ACHN (cell line): ENCODE measurements at places on chromosomes 4 and X.

DNA sequence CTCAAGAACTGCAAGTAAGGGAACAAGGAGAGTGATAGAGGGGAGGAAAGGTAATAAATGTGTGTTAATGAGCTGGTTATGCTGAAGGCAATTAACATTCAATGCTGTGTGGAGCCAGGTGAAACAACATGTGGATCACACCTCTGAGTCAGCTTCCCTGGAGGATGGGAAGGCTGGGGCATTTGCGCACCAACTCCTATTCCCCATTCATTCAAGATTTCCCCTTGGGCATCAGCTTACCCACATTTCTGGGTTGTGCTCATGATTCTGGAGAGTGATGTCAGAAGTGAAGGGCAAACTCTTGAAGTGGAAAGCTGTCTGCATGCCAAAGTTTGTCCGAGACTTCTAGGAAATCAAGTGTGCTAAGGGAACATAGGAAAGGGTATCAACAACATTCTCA, 461.4 kb downstream of the MID1IP1 start:
- no peak for DNase-seq

GRCh38 chr4:23888421-23889319, 1.2 kb downstream of the PPARGC1A start:
- peak; percentile 55 for DNase-seq

GRCh38 chr4:182310316-182310715, 67.1 kb downstream of the TENM3 start:
- DNase-seq: no peak

DNA sequence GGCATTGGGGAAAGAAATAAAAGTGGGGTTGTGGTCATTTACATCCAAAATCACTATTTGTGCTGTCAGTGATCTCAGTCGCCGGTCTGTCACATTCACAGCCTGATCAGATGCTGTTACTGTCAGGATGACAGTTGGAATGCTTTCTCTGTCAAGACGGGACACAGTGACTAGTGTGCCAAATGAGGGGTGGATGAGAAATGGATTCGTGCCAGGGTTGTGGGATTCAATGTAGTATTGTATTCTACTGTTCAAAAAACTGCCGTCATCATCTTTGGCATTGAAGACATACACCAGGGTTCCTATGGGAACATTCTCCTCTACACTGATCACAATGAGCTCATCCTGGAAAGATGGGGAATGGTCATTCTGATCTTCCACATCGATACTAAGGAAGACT, 171.1 kb downstream of the DCHS2 start:
- no peak for DNase-seq

DNA sequence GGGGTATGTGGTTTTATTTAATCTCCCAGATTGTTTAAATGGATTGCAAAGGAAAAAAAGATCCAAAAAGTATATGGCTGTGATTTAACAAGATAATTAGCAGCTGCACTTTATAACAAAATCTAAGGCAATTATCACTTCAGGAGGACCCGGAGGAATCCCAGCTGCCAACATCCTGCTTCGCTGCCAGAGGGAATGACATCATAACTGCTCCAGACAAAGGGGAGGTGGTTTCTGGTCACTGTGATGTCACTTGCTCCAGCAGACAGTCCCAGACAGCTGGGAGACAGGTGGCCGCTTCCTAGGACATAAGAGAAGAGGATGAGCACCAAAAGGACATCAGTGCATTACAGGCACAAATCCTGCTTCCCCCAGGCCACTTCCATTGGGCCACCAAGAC, 371.0 kb downstream of the BCOR start:
- no peak for DNase-seq

DNA sequence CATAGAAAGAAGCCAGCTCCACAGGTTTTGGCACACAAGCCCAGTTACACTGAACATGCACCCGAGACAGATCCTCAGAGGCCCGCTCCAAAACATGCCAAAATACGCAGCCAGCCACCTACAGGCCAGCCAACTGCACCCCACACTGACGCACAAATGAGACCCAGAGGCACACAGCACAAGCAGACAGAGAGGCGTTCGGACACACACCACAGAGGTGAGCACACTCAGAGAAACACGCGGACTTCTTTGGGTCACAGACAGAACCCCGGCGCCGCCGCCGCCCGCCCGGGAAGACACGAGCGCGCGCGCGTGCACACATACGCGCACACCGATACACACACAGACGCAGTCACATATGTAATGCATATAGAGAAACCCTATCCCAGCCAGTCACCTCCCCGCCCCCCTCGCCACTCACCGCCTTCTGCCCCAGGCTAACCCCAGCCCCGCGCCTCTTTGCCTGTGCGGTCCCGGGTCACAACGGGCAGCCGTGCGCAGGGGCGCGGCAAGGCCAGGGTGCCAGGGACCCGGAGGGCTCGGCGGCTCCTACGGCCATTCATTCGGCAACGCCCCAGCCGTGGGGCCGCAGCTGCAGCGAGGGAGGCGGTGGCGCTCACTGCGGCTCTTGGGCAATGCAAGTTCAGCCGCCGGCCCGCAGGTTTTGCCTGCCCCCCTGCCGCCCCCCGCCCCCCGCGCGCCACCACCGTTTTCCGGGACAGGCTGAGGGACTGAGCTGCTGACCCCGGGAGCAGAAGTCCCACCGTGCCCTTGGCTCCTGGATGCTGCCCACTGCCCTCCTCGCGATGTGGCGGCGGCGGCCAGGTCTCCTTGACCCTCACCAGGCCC, 553 bp downstream of the SEPTIN6 start:
- DNase-seq: peak; percentile 4

DNA sequence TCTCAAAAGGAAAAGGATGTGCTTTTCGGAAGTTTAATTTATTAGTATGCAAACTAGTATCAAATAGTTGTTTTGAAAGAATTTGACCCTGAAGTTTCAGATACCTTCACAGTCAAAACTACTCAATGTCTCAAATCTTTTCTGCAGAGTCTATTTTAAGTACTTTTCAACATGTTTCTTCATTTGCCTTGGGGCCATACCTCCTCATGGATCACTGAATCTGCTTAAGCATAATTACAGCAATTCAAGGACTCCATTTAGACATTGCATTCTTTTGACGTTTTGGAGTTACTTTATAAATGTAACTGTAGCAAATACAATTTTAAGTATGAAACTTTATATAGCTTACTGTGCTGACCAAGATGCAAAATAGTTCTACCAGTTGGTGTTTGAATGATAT, 25.5 kb downstream of the PALLD start:
- DNase-seq: no peak

DNA sequence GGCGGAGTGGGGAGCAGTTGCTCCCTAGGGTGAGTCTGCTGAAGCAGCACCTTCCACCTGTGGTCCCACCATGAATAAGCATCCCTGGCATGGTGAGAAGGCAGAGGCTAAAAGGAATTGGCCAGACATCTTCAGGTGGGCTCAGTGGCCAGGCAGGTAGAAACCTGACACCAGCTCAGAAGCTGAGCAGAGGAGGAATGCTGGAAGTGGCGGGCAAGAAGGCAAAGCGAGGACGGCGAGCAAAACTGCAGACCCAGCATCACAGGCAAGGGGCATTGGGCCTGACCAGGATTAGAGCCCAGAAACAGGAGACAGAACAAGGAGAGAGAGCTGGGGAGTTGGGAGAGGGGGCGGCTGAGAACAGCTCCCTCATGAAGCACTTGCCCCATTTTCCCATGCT, 25.3 kb downstream of the TSC22D3 start:
- no peak for DNase-seq

DNA sequence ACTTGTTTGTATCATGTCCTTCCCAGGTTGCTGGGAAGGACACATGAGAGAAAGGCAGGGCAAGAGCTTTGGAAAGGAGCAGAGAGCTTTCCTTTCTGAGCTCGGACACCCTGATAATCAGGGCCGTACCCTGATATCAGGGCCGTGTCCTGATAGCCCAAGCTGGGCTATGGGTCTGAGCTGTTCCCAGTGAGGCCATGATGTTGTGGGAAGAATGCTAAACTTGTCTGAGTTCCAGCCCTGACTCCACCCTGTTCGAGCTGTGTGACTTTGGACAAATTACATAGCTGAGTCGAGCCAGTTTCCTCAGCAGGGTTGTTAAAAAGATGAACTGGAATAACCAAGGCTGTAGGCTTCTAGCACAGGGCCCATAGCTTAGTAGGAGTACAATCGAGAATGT, 3.3 kb upstream of the CXCR3 start:
- no peak for DNase-seq

- DNase-seq: no peak
These were observed 54.2 kb downstream of the RHOXF2B start for GRCh38 chrX:120023259-120023658.

- no peak for DNase-seq
These were observed 39.1 kb downstream of the LAMP2 start for GRCh38 chrX:120429776-120430540.

GRCh38 chr4:108087293-108087967, 81.3 kb downstream of the LEF1 start:
- DNase-seq: no peak

GRCh38 chr4:139910106-139910505, 243.9 kb downstream of the MAML3 start:
- DNase-seq: no peak

DNA sequence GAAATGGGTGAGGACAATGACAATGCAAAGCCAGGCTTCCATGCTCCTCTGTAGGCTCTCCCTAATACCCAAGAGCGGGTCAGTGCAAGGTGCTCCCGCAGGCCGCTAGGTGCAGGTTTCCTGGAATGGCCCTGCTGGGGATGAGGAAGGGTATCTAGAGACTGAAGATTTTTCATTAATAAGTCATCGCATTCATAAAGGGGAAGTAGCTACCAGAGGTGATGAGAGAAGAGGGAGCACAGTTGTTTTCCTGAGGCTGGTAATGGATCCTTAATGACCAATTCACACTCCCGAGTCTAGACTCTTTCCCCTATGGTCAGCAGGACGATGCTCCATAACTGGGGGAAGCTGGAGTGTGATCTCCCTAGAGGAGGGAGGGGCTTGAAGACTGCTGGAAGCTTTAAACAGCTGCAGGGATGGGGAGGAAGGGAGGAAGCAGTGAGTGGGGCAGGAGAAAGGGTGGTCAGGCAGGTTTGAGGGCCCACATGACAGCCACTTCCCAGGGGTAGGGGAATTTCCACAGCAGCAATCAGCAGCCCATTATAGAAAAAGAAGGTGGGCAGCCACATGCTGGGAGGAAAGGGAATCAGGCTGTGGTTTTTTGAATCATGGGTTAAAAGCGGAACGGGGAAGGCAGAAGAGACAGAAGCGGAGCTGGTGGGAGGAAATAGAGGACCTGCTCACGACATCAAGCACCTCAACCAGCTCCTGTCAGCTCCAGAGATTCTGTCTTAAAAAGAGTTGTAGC, 10.2 kb upstream of the ATP6AP2 start:
- DNase-seq: no peak

DNA sequence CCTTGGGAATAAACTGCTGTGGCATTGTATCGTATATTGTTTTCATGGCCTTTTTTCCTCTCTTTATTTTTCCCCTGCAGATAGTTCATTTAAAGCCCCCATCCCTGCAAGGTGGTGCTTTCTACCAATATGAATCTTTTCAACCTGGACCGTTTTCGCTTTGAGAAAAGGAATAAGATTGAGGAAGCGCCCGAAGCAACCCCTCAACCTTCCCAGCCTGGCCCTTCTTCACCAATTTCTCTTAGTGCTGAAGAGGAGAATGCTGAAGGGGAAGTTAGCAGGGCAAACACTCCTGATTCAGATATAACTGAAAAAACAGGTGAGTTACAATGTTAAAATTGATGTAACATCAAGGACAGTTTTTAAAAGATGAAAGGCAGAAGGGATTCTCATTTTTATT, 601 bp downstream of the SMARCAD1 start:
- no peak for DNase-seq

- peak; percentile 60 for DNase-seq
These were observed 5.6 kb upstream of the PCDH7 start for GRCh38 chr4:30714408-30715031.

DNA sequence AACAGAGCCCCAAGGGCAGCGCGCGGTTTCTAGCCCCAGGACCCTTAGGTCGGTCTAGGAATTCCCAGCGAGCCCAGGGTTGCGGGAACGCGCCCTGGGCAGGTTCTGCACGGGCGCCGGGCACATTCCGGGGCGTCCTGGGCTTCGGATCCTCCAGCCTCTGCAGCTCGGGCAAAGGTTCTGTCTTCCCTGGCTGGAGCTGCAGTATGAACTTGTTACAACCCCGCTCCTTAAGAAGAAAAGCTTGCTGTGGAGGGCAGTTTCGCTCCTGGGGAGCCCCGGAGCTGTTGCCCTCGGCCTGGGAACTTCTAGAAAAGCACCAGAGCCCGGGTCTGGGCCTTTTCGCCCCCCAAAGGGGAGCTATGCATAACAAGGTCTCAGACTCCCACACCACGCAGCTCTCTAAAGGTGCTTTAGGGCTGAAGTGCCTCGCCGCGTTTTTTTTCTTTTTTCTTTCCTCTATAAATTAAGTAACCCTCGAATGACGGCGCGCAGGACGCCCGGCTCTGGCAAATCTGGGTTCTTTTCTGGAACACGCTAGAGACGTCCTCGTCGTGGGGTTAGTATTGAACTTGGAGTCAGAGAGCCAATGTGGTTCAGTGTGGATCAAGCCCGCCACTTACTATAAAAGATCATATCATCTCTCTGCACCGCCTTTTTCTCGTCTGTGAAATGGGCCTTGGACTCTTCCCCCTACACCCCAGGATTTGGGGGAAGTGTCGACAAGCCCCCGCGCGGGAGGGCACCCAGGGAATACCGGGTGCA, 5.7 kb downstream of the MSX1 start:
- DNase-seq: no peak

DNA sequence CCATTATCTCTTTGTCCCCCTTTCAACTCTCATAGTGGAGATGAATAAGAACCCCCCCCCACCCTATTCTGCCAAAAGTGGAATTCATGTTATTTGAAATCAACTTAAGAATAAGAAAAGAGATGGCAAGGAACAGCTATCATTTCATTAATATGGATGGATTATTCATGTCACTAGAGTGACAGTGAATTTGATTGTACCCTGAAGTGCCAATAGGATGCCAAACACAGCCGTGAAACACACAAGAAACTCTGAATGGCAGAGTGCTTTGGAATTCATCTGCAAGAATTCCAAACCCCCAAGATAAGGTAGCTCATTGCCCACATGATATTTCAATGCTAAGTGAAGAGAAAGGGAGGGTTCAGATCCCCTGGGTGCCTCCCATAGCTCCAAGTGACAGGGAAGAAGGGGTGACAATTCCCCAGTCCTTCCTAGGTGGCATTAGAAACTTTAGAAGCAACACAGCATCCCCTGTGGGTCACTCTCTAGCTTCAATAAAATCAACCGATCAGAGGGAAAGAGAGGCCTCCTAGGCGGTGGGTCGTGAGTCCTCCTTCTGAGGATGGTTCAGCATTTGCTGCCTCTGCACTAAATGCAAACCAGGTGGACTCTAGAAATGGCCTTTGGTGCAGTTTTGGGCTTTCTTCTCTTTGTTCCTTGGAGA, 84.3 kb downstream of the MGST2 start:
- no peak for DNase-seq
